ENCODE measurements at places on chromosomes 13 and 19.

DNA sequence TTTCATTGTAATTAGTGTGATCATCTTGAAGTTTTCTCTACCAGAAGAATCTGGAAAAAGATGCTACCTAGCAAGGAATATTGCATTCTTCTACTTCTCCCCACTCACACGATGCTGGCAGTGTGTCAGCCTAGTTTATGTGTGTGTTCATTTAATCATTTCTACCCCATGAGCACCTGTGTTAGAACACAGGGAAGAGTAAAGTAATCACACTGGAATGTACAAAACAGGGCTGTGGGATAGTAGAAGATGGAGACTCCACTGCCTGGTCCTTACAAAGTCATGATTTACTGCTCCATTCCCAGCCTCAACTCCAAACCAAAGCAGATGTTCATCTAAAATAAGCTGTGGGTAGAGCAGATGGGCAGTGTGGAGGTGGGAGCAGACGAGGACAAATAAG is 47.7 kb upstream of the RGCC start:
- no peak for DNase-seq

DNA sequence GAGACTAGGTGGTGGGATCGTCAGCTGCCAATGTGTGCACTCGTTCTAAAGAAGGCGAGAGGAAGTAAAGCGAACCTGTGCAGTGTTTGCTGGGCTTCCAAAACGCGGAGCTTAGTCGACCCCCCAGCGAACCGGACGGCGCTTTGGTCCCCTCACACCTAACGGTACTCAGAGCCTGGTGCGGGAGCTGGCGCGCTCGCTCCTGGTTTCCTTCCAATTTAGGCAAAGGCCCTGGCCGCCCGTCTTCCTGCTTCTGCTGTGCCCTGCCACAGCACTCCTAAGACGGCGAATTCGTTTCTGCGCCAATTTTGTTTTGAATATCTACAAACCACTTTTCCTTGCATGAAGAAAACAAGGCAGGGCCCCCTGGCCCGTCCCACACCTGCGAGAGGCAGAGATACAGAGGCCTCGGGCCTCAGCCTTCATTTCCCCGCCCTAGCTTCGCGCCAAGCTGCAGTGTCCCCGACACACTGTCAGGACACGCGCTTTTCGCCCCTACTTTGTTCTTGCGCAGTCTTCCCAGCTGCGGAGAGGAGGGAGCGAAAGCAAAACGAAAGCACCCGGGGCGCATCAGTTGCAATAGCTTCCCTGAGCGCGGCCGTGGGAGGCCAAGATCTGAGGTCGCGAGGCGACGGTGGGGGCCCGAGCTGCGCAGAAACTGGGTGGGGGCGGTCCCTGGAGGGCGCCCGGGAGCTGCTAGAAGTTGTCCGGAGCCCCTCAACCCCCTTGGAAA is 111.9 kb downstream of the KCNRG start:
- DNase-seq, result peak; percentile 68

DNA sequence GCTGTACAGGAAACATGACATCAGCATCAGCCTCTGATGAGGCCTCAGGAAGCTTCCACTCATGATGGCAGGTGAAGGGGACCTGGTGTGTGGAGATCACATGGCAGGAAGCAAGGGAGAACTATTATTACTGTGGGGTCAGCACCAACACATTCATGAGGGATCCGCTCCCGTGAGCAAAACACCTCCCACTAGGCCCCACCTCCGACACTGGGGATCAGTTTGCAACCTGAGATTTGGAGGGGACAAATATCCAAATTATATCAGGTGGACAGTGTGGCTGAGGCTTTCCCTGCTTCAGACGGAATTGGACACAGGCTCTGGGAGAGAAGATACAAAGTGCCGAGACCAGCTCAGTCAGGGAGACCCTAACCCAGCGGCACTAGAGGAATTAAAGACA is 5.7 kb upstream of the ZNF792 start:
- DNase-seq, result no peak

GRCh38 chr19:11554160-11554559 is 4.9 kb downstream of the ELOF1 start:
- DNase-seq, result no peak

- peak; percentile 99 for DNase-seq
These were observed at the start of gene MZF1 for GRCh38 chr19:58572818-58573657. Gene MZF1, minus strand, starts transcription at chr19:58573335. Its CDS starts 1,946 bp downstream, at chr19:58571389.

DNA sequence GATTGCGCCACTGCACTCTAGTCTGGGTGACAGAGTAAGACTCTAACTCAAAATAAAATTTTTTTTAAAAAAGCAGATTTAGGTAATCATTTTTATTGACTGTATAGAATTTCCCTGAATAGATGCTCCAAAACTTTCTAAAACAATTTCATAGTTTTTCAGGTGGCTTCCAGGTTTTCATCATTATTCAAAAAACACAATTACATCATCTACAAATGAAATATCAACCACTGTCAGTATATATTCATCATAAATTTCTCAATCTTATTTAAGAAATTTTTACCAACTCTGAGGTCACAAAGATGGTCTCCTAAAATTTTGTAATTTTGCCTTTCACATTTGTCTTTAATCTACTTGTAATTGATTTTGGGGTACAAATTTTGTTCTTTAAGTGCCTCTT is 48.1 kb downstream of the ZC3H13 start:
- no peak for DNase-seq

GRCh38 chr13:85755123-85755522 is 44.1 kb downstream of the SLITRK6 start:
- DNase-seq, result no peak

DNA sequence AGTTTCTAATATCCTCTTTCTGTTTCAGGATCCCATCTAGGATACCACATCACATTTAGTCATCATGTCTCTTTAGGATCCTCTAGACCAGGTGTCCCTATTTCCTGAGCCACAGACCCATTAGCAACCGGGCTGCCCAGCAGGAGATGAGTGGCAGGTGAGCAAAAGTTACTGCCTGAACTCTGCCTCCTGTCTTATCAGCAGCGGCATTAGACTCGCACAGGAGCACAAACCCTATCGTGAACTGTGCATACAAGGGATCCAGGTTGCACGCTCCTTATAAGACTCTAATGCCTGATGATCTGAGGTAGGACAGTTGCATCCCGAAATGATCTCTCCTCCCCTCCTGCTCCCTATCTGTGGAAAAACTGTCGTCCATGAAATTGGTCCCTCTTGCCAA is 7.8 kb upstream of the CEBPG start:
- no peak for DNase-seq

DNA sequence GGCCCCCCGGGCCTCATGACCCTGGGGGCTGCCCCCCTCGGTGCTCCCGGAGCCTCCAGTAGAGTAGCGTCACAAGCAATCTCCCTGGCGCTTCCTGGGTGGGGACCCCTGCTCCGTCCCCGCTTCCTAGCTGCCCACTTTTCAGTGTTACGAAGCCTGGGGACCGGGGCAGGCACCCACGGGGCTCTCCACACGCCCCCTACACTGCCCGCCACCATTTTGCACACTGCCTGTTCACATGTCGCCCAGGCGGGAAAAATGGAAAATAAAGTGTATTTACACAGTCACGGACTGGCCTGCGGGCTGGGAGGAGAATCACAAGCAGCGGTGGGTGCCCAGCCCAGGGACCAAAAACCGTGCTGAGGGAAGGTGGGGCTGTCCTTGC is 9.5 kb downstream of the PRR36 start:
- DNase-seq, result no peak

GRCh38 chr13:112928972-112929782 is 39.8 kb upstream of the MCF2L start:
- DNase-seq, result no peak

DNA sequence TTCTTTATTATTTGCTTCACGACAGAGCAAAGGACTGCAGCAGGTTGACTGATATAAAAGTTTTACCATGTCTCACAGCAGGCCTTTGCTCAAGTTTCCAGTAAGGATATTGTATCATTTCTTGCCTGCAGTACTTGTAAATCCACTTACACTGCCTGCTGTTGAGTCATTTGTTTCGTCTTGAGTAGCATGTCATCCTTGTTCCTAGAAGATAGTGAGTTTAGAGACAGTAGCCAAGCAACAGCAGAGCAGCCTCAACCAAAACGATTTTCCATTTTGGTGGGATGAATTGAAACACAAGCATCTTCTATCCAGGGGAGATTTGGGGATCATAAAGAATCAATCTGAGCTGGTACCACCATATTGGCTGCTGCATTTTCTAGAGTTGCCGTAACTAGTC is 24.0 kb upstream of the ALOX5AP start:
- DNase-seq, result no peak
